ENCODE measurements at places on chromosomes 5 and 9.
A peak's percentile ranks its signal among the peaks of the same experiment; 100 is the strongest.

- DNase-seq, result no peak
These were observed 63.8 kb downstream of the VAV2 start for GRCh38 chr9:133928248-133928764.

- DNase-seq, result no peak
These were observed 418.8 kb downstream of the MAN2A1 start for GRCh38 chr5:110108520-110108919.

DNA sequence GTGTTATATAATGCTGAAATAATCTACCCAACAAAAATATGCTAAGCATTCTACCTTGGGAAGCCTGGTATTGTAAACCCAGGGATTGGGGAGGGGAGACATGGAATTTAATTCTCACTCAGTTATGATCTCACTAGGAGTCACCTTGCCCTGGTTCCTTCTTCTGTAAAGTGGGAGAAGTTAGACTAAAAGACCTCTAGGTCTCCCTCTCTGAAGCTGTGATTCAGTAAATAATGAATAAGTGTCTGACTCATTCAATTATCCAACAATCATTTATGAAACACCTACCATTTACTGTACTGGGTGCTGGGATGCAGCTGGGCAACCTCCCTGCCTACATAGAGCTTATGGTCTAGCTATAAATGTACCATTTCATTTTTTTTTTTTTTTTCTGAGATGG lies 20.2 kb upstream of the SPARC start:
- DNase-seq, result no peak

DNA sequence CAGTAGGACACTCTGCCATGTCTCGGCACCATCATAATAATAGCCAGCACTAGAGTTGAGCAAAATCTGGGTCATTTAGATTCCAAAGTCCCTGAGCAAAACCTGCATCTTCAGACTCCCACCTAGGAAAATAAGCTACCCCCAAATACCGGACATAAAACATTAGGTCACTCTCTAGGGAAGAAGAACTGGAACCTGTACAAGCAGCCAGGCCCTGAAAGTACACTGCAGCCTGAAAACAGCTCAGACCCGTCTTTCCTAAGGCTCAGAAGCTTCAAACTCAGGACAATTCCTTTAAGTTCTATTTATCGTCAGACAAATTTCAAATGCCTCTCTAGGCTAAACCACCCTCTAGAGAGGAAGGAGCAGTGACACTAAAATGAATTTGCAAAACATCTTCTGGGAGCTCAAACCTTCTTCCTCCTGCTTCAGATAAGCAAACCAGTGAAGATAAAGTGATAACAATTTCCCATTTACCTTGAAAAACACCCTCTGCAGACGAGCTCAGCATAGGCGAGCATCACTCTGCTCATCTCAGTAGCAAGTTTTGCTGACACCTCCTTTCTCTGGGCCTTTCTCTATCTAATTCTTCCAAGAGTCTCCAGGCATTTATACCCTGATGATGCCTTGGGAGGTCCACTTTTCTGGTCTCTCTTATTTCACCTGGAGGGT lies 34.0 kb downstream of the ADAM19 start:
- DNase-seq, result no peak

DNA sequence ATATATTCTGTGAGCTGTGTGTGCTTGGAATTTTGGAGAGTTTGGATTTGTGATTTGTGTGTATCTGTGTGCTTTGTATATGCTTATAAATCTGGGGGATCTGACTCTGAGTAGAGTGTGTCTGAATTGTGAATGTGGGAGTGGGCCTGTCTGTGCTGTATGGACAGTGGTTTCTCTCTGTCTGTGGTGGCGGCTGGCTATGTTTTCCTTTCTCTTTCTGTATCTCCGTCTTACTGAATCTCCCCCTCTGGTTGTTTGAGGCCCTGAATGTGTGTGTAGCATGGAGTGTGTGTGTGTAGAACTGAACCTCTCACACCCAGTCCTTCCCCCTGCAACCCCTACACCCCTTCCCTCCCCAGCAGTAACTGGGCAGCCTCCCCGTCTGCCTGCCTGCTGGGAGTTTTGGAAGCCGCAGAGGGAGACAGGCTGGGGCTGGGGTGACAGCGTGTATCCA lies 4.7 kb downstream of the CXXC5 start:
- DNase-seq, result no peak

- no peak for DNase-seq
These were observed 71.3 kb downstream of the KDM4C start for GRCh38 chr9:6829027-6829426.

- no peak for DNase-seq
These were observed 164.6 kb upstream of the MEF2C start for GRCh38 chr5:89047571-89047970.

- DNase-seq, result no peak
These were observed 245.2 kb downstream of the EFNA5 start for GRCh38 chr5:107425541-107426031.

- DNase-seq, result no peak
These were observed 350.5 kb downstream of the SLIT3 start for GRCh38 chr5:168950241-168950951.

DNA sequence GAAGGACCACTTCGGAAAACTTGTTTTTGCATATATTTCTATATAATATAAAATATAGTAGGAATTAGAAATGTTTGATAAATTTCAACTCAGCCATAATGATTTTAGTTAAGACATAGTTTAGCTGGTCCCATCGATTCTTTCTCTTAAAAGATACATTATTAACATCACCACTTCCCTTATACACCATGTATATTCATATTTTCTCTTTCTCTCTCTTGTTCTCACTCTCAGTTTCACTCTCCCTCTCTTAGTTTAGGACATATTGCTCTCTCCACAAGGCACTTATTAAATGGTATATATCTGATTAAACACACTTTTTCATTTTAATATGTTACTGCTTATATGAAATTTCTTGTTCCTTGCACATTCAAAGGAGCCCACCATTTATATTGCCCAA lies 90.1 kb upstream of the RASEF start:
- DNase-seq, result no peak

GRCh38 chr5:117095346-117096332 lies 521.0 kb upstream of the SEMA6A start:
- DNase-seq, result no peak

DNA sequence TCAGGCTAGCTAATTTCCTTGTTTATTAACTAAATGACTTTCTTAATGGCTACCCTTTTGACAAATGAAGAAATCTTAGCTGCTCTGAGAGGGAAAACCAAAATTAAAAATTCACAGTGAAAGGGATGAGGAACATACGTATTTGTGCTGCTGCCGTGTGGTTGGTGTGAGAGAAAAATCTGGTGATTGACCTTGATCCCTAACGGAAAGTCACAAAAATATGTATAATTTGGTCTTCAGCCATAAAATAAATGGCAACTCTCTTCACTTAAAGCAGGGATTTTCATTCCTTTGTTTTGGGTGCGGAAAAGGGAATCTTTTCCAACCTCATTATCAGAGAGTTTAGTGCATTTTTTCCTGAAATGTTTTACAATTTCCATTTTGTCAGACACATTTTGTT lies 40.4 kb downstream of the PAM start:
- DNase-seq, result no peak

- no peak for DNase-seq
These were observed 191.5 kb upstream of the GNA14 start for GRCh38 chr9:77839459-77840140.

GRCh38 chr5:113574417-113574816 lies 60.9 kb downstream of the YTHDC2 start:
- no peak for DNase-seq

DNA sequence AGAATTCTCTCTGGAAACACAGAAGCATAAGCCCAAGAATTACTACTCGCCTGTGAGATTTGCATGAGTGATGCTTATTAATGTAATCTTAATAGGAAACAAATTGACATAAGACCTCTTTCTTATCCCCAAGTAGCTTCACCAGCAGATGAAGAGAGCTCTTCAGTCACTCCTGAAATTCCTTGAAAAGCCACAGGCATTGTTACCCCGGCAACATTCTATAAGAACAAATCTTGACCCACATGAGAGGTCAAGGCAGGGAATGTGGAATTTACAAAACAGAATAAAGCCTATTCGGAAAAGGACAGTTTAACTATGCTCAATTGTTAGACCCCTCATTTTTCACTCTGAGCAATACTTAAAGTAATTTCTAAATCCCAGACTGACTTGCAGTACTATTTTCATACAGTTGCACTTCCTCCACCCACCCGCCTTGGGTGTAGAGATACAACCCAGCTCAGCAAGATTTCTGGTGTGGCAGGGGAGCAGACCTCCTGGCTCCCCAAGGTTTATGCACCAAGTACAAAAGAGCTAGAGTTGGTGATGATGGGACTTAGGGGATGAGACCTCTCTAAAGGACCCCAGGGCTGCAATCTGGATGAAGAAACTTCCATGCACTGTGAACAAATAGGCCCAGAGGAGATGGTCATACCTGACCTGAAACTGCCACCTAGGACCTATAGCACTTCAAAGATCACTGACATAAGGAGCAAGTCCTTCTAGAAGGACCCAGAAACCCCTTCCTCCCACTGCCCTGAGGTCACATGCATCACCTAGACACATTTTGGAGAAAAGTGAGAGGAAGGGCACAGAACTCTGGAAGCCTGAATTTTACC lies 242.1 kb downstream of the ZNF608 start:
- no peak for DNase-seq

GRCh38 chr9:68802525-68803015 lies 97.5 kb downstream of the PIP5K1B start:
- no peak for DNase-seq

DNA sequence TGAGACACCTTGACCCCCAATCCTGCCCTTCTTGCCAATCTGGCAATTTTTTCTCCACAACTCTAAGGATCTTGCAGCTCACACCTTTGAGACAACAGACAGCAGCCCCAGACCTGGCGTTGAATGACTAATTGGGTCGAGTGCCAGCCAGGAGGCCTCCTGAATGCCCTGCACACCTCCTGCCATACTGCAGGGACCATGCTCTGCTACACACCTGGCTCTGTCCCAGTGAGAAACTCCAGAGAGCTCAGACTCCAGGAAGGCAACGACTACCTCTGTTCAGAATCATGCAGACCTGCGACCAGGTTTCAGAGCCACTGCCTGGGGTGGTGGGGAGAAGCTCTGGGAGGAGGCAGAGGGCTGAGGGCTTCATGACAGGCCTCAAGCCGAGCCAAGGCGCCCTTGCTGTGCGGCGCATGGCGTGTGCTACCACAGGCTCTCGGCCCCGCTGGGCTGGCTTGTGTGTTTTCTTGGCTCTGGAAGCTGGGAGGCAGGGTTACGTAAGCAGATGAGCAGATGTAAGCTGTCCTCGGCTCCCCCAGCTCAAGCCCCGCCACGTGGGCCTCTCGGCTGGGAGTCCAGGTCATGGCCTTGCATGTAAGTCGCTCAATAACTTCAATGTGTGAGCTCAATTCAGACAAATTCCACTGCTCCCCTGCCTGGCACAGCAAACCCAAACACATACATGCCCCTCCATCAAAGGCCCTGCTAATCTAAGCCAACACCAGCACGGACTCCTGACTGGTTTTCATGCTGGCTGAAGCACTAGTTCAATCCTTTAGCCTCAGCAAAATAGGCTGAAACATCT lies 27.5 kb downstream of the B4GALT1 start:
- DNase-seq, result no peak

DNA sequence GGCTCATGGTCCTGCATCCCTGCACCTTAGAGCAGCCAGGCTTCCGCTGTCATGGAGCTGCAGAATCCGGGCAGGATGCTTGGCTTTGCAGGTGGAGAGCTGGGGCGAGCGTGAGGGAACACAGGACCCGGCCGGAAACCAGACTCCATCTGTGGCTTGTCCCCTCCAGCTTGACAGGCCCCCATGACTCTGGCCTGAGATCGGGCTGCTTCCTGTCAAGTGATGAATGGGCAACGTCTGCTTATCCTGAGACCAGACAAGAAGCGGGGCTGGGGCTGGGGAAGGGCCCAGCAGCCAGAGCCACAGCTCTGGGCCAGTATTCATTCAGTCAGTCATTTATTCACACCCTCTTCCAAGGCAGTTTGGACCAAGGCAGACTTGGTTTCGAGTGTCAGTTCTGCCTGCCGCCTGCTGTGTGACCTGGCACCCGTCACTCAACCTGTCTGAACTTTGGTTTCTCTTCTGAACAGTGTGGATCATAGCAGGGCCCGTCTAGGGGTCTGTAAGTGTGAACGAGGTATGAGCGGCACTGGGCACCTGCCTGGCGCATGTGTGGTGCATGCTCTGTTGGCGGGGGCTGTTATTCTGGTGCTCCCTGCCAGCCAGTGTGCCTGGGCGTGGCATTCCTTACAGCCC lies 37.5 kb downstream of the NEK6 start:
- no peak for DNase-seq

DNA sequence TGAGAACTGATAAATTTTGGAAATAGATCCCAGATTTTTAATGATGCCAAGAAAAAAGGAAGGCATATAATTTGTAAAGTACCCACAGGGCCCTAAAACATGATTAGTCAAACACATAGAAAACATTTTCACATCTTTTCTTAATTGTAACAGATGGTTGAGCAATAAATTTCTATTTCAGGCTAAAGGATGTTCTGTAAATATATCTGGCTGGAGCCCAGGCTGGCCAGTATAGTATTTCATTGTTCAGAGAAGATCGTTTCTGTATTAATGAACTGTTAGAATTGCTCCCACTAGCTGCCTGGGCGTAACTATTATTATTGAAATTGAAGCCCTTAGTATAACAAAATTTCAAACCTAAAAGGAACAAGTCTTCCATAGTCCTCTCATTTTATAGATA lies 105.3 kb upstream of the SMC2 start:
- no peak for DNase-seq

DNA sequence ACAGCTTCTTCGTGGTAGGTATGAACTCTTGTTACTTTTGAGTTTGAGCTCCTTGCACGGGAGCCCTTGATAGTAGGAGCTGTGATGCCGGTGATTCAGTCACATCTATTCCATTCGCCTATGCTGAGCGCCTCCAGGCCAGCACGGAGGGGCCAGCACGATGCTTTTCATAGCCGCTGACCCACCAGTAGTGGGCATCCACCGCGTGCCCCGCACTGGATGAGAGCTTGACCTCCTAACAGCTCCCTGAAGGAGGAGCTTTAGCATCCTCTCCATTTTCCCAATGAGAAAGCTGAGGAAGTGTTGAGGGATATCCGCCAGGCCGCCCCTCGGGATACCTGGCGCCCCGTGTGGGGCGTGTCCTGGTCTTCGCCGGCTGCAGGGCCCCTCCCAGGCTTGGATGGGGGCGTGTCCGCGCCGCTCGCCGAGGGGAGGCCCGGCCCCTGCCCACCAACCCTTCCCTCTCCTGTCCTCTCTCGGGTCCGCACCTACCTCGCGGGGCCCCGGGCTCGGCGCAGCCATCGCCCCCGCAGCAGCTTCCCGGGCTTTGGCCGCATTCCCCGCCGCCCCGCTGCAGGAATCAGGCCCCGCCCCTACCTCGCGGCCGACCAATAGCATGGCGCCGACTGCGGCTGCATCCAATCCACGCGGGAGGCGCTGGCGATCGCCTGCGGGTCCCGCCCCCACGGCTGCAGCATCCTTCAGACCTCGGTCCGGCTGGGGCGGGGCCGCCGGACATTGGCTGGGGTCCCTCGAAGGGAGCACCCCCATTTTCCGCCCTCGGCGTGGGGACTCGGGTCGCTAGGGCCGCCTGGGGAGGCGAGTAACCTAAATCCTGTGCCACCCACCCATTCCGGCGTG lies at the start of gene PIP5KL1:
Gene PIP5KL1 (minus strand): TSS at position 547 of the 861 bp plus-strand sequence. CDS start 25 bp downstream, at position 522.
- DNase-seq, result peak; percentile 90

GRCh38 chr9:121260457-121261106 lies 7.4 kb upstream of the GSN start:
- no peak for DNase-seq

All from head of caudate nucleus (tissue), 42 donors.